Pericardium fibroblast (primary cell): ENCODE measurements at places on chromosomes 1 and 21. TPM values are rescaled to one million over a fixed set of nuclear protein-coding genes. Genes with fewer than 3 reads are reported as not detected.

Gene C4BPB
- total RNA-seq: not detected in 2 replicates

Gene CAPN2
- total RNA-seq: 102 and 132 TPM in 2 replicates

Gene S100A12
- total RNA-seq: not detected in 2 replicates

Gene ASH1L
- total RNA-seq: 14.6 and 28.9 TPM in 2 replicates

Gene ALX3
- not detected in 2 replicates for total RNA-seq

Gene DNASE2B
- total RNA-seq: 0.23 TPM in 1 of 2 replicates, not detected in the other

Gene KLHDC7A
- total RNA-seq: not detected in 2 replicates

Gene TNNT2
- total RNA-seq: 16.0 and 21.7 TPM in 2 replicates

Gene ERICH3
- total RNA-seq: not detected in 2 replicates

Gene GFI1
- 0.34 TPM in 1 of 2 replicates, not detected in the other for total RNA-seq

Gene SH2D1B
- not detected in 2 replicates for total RNA-seq

Gene TLR5
- 0.17 and 0.70 TPM in 2 replicates for total RNA-seq

Gene FBXO42
- total RNA-seq: 12.8 and 24.6 TPM in 2 replicates

Gene WNT3A
- total RNA-seq: not detected in 2 replicates

Gene LIN28A
- not detected in 2 replicates for total RNA-seq

Gene EFCAB7
- 1.8 and 4.5 TPM in 2 replicates for total RNA-seq

Gene SPATA46
- total RNA-seq: not detected in 2 replicates

Gene CYP4Z1
- total RNA-seq: not detected in 2 replicates

Gene PPM1J
- total RNA-seq: 2.0 and 3.3 TPM in 2 replicates

Gene ADAMTS1
- 73.5 and 154 TPM in 2 replicates for total RNA-seq

Gene ZYG11A
- total RNA-seq: 0.23 TPM in 1 of 2 replicates, not detected in the other

Gene ERG
- 0.23 and 4.0 TPM in 2 replicates for total RNA-seq

Gene FAM43B
- 0.12 and 0.77 TPM in 2 replicates for total RNA-seq

Gene CYP2J2
- 1.4 TPM in 1 of 2 replicates, not detected in the other for total RNA-seq

Gene MFAP2
- 118 and 137 TPM in 2 replicates for total RNA-seq

Gene EPS8L3
- not detected in 2 replicates for total RNA-seq

Gene S100A7A
- total RNA-seq: not detected in 2 replicates

Gene ADGRL4
- 10.8 and 11.6 TPM in 2 replicates for total RNA-seq

Gene PTPN7
- total RNA-seq: not detected in 2 replicates

Gene CAMK1G
- 0.58 TPM in 1 of 2 replicates, not detected in the other for total RNA-seq

Gene NEGR1
- 3.0 and 9.2 TPM in 2 replicates for total RNA-seq

Gene CD53
- not detected in 2 replicates for total RNA-seq

Gene BCAR3
- total RNA-seq: 20.9 and 25.3 TPM in 2 replicates

Gene ANGPTL3
- not detected in 2 replicates for total RNA-seq

Gene CCDC27
- total RNA-seq: not detected in 2 replicates

Gene S100A7
- total RNA-seq: not detected in 2 replicates

Gene RHBDL2
- total RNA-seq: under 0.01 TPM in 1 of 2 replicates, not detected in the other

Gene CR2
- total RNA-seq: not detected in 2 replicates

Gene NKAIN1
- total RNA-seq: 0.35 and 0.43 TPM in 2 replicates

Gene NBPF20
- 1.4 and 3.5 TPM in 2 replicates for total RNA-seq

Gene CELA2A
- not detected in 2 replicates for total RNA-seq
